ENCODE measurements at places on chromosomes 2 and 18.

DNA sequence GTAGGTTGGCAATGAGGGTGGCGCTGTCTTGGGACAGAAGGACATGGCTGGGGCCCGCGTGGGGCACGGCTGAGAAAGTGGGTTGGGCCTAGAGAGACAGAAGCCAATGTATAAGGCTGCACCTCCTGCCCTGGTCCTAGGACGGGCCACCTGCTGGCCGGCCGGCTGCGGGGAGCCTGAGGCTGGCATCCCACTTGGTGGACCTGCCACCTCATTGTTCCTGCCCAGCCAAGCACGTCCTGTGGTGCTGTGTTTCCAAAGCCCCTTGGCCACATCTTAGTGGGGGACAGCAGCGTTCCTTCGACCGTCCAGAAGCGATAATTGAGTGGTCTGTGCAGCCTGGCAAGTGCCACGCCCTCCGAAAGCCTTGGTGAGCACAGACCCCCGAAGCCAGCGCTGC lies 223.9 kb downstream of the LDLRAD4 start:
- DNase-seq, result no peak

- no peak for DNase-seq
These were observed 380.1 kb downstream of the SOX11 start for GRCh38 chr2:6072276-6072675.

- DNase-seq, result peak; percentile 29
These were observed 90.7 kb downstream of the PDCL3 start for GRCh38 chr2:100653449-100654035.

DNA sequence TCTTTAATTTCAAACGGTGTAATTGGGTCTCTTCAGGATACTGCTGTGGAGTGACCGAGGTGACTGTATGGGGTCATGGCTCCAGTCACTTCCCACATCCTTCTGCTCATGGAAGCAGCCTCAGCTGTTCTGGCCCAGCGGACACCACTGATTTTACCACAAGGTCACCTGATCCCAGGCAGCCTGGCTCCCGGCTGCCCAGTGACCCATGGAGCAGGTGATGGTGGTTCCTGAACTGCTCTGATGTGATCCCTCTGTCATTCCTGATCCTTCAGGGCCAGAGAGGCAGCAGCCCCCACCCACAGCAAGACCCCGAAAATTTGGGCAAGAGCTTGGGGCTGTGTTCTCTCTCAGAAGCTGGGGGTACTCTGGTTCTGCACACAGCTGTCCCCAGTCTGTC lies 35.5 kb upstream of the HS6ST1 start:
- DNase-seq, result no peak

GRCh38 chr2:109712746-109713145 lies 81.4 kb upstream of the RGPD5 start:
- no peak for DNase-seq

- DNase-seq, result no peak
These were observed 27.4 kb downstream of the PRKCE start for GRCh38 chr2:45678791-45679348.

GRCh38 chr2:240572141-240573031 lies 4.1 kb downstream of the RNPEPL1 start:
- no peak for DNase-seq

- no peak for DNase-seq
These were observed 69.1 kb downstream of the TWIST2 start for GRCh38 chr2:238916875-238917590.

- DNase-seq, result no peak
These were observed 73.9 kb downstream of the MRO start for GRCh38 chr18:50745945-50746344.

GRCh38 chr2:63849381-63850203 lies 7.9 kb downstream of the UGP2 start:
- no peak for DNase-seq

DNA sequence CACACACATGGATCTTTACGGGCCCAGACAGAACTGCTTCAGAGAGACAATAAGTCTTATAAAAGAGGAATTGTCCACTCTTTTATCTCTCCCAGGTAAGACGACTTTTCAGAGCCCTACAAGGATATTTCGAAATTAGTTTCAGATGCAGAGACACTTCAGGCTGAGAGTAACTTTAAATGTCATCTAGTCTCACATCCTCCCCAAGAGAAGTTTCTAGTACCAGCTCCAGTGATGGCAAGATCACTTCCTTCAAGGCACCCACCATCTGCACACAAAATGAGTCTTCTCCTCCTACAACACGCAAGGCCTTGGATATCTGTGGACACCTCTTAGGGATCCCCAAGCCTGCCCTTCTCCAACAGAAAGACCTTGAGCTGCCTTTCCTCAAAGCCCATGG lies 39.0 kb upstream of the KLHL29 start:
- DNase-seq, result no peak

DNA sequence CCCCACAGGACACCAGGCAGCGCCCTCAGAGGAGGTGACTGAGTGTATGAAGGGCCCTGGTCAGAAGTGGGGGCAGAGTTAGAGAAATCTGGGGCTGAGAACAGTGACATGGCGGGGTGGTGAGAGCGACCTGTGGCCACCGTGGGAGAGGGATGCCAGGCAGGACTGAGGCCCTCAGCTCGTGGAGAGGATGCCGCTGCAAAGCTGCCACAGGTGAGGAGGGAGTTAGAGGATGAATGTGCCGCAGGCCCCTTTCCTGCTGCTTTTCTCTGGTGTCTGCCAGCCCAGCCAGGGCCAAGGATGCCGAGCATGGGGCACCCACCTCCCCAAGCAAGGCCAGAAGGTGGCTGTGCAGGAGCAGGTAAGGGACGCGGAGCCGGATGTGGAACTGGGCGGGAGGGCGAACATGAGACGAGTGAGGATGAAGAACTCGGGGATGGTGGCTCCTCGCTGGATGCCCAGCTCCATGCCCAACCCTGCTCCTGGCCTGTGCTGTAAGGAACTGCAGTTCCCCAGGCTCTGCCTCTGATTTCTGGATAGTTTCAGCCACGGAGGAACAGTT lies 269.2 kb upstream of the HDAC4 start:
- DNase-seq, result no peak

GRCh38 chr18:63575681-63576080 lies 11.5 kb upstream of the SERPINB13 start:
- DNase-seq, result no peak

DNA sequence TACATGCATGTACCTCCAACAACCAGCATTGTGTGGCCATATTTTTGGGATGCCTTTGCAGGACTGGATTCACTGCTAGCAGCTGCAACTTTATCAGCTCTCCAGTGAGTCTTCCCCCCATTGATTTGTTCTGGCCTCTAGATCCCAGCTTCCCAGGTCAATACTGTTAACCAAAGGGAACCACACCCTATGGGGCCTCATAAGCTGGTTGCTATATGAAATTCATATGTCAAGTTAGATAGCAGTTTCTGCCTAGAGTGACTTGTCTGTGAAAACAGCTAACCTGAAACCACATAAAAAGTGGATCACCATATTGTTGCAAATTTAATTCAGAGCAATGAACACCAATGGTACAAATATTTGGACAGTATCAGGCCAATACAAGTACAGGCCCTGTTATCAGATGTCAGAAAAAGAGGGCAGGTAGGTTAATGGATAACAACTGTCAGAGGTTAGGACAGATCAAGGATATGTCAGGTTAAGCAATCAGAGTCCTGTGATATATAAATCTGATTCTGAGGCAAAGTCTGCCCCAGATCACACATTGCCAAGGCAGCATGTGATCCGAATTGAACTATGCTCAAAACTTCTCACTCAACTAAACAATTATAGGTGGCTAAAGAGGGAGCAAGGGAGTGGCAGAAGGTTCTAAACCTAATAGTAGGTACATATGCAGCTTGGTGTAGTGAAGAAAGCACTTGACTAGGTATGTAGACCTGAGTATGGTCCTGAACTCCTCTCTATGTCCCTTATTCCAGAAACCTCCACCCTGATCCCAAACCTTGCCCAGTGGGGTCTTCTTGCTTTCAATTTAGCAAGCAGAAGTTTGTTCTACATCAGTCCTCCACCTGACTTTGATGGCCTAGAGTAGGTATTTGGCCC lies 310.2 kb upstream of the STON1 start:
- no peak for DNase-seq

DNA sequence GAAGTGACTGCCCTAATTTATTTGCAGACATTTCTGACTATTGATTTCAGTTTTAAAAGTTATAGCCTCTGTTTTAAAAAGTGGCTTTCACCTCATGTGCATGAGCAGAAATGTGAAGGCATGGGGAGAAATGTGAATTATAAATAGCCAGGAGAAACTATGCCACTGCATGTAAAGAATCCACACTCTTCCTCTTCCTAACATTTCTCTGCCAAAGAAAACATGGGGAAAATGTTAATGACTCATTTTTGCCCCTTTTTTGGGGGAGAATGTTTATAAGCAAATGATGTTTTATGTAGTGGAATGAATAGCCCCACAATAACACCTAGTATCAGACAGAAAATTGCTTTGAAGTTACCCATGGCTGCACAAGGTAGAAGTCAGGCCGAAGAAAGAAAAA lies 249.0 kb upstream of the TANK start:
- DNase-seq, result no peak

DNA sequence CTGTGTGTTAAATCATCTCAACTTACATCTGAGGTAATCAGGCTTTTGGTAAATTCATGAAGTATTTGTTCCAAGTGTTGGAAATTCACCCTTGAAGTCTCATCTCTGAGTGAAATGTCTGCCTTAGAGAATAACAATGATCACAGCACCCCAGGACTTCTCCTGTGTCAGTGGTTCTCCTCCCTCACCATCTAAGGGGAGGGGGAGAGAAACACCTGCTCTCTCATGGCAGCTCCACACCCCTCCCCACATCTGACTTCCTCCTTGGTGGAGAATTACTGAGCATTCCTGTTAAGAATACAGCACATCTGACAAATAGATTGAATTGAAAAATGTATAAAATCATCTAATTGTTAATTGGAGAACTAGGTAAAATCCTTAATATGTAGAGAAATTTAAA lies 532.1 kb downstream of the RNF144A start:
- no peak for DNase-seq

DNA sequence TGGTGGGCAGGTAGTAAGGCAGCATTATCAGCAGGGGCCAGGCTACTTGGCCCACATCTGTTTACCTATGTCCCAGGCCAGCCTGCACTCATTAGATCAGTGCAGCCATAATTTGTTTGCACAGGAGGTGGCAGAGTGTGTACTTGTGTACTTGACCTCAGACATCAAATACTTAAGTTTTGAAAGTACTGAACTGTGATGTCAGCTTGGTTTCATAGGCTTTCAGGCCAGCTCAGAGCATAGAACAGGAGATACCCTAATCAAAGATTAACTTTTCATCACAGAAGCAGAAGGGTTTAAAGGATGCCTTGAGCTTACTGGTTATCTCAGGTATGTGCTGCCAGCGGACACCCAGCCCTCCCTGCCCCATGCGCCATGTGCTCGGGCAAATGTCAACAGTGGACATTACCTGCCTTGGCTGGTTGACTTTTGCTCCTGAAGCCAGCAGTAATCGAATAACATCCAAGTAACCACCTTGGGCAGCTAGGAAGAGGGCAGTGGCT lies 33.2 kb downstream of the ANKRD29 start:
- no peak for DNase-seq

GRCh38 chr2:48795065-48795464 lies 39.5 kb upstream of the LHCGR start:
- DNase-seq, result no peak

GRCh38 chr2:132605236-132606180 lies 64.5 kb downstream of the LYPD1 start:
- no peak for DNase-seq

DNA sequence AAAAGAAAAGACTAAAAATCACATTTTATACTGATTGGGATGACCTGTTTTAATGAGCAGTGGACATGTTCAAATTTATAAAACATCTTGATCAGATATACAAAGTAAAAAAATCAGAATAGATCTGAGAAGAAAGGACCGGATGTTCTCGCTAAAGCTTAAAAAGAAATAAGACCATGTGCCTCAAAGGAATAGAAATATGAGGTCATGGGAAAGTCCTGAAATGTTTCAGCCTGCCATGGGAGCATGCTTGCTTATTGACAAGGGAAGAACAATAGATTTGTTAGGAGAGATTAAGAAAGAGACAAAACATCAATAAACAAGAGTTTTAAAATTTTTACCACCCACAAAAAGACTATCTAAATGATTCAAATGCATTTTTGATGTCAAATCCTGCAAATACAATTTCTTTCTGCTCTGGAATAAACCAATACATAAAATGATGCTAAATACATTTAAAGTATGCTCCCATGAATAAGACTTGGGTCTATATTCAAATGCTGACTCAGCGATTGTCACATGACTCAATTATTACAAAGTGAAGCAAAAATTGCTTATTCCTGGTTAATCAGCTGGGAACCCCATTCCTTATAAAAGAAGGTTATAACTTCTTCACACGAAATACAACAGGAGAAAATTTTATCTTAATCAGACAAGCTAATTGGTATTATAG lies 633.9 kb upstream of the PKDCC start:
- no peak for DNase-seq

- DNase-seq, result no peak
These were observed 105.6 kb downstream of the CRIM1 start for GRCh38 chr2:36461039-36461681.

DNA sequence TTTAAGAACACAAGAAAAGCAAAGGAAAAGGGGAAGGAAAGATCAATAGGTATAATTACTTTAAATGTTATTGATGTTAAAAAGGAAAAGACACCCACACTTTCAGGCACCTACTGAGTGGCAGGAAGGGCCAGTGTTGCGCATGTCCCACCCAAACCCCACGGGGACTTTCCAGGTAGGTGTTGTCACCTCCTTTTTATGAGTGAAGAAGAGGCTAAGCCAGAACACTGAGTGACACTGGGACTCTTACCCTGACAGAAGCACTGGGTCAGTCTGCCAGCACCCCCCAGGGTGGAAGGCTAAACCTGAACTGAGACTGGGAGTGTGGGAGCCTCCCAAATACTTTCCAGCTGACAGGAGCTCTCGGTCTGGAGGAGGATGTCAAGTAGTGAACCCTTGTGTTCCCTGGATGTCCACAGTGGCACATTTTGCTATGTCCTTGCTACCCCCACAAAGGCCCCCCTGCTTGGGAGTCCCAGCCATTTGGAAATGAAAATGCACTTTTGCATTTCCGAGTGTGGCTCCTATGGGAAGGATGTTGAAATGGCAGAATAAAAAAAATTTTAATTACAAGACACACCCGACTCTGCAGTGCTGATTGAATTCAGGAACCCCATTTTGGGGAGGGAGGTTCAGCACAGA lies 90.9 kb upstream of the SMAD2 start:
- no peak for DNase-seq

DNA sequence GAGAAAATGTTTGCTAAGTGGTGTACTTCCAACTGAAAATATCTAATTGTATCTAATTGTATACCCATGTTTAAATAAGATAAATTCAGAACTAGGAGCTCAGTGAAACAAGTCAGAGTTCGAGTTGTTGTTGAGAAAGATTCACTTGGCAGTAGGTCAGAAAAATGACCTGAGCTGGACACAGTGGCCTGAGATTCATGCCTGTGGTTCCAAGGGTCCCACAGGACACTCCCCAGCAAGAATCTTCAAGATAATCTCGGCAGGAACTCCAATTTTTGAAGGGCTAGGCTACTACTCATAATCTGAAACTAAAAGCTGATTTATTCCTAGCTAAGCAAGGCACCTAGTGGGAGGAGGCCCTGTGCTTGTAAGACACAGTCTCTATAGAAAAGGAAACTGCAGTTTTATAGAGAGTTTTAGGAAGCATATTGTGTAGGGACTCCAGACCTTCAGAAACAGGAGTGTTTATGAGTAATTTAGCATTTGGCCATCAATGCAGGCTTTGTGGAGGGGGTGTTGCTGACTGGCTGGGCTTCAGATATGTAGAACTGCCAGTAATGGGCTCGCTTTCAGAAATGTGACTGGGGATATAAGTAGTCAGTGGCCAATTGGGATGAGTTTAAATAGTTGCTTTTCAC lies 43.2 kb downstream of the SP140 start:
- no peak for DNase-seq
